ENCODE measurements at places on chromosomes 12 and 14. TPM values are rescaled to one million over a fixed set of nuclear protein-coding genes. Genes with fewer than 3 reads are reported as not detected.

- no peaks in the 10 kb centered on the region for H3K27me3 ChIP-seq
- no peak overlapping the region for H3K27ac ChIP-seq
- no peak for DNase-seq
- H3K4me3 ChIP-seq, result no peak overlapping the region
- H3K4me1 ChIP-seq, result no peaks in the 10 kb centered on the region
Observed at GRCh38 chr14:82003426-82003825, 469.8 kb upstream of the SEL1L start.

GRCh38 chr12:83320350-83320749 lies 633.6 kb downstream of the TMTC2 start:
- DNase-seq, result no peak
- no peaks in the 10 kb centered on the region for H3K36me3 ChIP-seq
- no peak overlapping the region for H3K27ac ChIP-seq
- no peaks in the 10 kb centered on the region for H3K4me1 ChIP-seq
- H3K27me3 ChIP-seq, result no peaks in the 10 kb centered on the region

The ACAD10 gene
- 19.4 TPM for total RNA-seq

The CMKLR1 gene
- 9.7 TPM for total RNA-seq

The RTL1 gene
- not detected for total RNA-seq

The OVCH1 gene
- 0.35 TPM for total RNA-seq
